RWPE2 (cell line): ENCODE measurements at places on chromosomes 5 and 9.

DNA sequence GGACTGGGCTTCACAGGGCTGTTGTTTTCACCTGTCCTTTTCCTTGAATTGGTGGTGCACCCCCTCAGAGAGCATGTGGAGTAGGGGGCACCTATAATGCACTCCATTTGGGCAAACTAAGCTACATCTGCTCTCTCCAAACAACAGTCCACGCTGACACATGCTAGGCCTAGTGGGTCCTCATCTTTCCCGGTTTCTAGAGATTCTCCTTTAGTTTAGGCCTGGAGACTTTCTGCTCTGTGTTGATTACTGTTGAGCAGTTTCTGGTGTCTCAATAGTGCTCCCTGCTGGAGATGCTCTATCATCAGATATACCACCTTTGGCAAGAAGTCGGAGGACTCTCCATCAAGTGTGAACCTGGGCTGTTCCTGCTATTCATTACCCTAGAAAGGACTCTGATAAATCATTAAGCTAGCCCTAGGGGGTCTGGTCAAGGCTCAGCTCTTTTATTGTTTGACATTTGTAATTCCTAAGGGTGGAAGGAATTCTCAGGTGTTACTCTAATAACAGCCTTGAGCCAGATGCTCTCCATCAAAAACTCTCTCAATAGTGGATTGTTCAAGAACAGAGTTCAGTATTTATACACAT, 64.0 kb upstream of the FYB1 start:
- no peak for DNase-seq

- DNase-seq, result no peak
Measured at GRCh38 chr9:84393266-84393950, 52.9 kb upstream of the SLC28A3 start.

DNA sequence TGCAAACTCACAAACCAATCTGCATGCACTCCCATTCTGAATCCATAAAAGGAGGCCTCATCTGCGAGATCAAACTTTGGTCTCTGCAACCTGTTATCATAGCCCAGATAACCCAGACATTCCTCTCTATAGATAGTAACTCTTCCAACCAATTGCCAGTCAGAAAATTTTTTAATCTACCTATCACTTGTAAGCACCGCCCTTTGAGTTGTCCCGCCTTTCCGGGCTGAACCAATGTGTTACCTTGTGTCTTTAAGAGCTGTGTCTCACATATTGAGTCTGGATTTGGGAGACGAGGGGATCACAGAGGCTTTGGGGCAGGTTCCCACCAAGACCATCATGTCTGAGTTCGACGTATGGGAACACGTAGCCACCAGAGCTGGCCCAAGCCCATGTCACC, 91.1 kb upstream of the PPP1R26 start:
- no peak for DNase-seq

- DNase-seq, result no peak
Measured at GRCh38 chr5:126938466-126938865, 91.9 kb downstream of the MARCHF3 start.

DNA sequence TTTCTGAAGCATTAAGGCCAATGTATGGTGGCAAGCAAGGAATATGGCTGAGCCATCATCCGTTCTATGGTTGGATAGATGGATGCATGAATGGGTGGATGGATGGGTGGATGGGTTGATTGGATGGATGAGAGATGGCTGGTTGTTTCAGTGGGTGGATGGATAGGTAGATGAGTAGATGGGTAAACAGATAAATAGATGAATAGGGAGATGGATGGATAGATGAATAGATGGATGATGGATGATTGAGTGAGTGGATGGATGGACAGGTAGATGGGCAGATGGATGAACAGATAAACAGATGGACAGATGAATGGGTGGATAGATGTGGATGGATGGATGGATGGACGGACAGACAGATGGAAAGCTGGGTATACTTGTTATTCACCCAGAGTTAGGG, 92.6 kb upstream of the ZNF618 start:
- DNase-seq, result no peak

DNA sequence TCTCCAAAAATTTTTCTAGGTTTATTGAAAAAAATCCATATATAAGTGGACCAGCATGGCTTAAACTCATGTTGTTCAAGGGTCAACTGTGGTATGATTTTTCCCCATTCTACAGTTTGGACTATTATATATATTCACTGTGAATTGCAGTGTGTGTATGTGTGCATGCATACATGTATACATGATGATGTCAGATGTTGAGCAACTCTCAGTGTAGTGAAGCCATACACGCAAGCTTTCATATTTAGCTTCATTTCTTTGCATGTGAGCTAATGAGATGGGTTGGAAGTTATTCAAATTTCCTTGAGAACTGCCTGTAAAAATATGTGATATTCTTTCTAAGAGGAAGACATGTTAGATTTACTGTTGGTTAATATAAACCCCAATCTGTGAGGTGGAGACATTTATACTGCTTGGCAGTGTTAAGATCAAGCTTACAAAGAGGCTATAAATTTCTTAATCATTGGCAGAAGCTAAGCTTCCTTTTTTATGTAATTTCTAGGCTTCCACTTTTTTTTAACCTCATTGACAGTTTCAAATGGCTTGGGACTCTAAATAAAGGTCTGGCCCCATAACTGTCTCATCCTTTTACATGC, 134.8 kb downstream of the GABRG2 start:
- DNase-seq, result no peak
